NCI-H460 (cell line): ENCODE measurements at places on chromosomes 5 and 9.
A peak's percentile ranks its signal among the peaks of the same experiment; 100 is the strongest.

- peak; percentile 50 for DNase-seq
Measured at GRCh38 chr5:119655061-119655460, 25.7 kb downstream of the FAM170A start.

- peak; percentile 26 for DNase-seq
Measured at GRCh38 chr5:132426525-132427138, 57.1 kb downstream of the SLC22A5 start.

DNA sequence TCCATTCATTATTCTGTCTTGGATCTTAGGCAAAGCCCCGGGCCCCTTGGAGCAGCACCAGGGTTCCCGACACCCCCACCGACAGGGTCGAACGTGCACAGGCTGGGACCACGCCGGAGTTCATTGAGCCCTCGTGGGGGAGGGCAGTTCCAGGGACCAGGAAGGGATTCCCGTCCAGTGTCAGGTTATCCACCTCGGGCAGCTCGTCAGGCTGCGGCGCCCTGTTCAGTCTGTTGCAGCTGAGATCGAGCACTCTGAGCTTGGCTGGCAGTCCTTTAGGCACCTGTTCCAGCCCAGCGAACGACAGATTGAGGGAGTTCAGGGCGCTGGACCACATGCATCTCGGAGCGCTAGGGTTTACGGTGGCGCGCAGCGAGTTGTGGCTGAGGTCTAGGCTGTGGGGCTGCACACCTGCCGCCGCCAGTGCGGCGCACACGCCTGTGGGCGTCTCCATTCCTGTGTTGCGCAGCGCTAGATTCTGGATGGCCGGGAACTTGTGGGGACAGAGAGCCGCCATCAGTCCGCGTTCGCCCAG lies 1.1 kb downstream of the CD14 start:
- no peak for DNase-seq

GRCh38 chr5:141944076-141944475 lies 13.9 kb downstream of the PCDH12 start:
- no peak for DNase-seq

DNA sequence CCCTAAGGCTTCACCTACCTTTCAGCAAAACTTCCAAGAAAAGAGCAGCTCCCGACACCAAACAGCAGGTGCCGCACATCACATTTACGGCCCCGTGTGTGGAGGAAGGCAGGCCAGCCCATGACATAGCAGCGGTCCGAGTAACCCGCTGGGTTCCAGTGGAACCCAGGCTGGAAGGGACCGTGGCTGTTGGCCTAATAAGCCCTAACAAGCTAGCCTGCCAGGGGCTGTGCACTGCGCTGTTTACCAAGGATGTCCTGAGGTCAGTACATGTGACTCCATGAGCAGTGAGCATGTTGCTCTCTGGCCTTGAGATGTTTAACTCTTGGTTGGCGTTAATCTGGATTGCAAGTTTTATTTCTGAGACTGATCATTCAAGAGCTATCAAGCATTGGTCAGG lies 131.5 kb downstream of the FSTL4 start:
- DNase-seq = no peak

- DNase-seq = no peak
Measured at GRCh38 chr9:95422650-95423049, 94.1 kb downstream of the PTCH1 start.

GRCh38 chr5:171650597-171650996 lies 135.0 kb upstream of the SMIM23 start:
- DNase-seq = no peak

DNA sequence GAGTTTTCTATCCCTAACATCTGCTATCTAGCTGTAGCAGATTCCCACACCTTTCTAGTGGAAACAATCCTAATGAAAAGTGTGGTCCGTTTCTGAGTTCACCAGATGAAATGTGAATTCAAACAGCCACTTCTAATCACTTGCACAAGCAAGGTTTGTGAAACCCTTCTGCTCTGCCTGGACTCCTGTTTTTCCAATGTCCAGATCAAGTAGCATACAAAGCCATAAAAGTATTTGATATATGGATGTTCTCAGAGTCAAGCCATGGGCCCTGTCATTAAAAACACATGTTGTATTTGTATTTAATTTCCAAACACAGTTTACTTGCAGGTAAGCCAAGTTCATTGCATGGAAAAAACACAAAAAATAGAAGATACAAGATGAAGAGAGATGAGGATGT lies 570.4 kb downstream of the NR2F1-AS1 start:
- no peak for DNase-seq

DNA sequence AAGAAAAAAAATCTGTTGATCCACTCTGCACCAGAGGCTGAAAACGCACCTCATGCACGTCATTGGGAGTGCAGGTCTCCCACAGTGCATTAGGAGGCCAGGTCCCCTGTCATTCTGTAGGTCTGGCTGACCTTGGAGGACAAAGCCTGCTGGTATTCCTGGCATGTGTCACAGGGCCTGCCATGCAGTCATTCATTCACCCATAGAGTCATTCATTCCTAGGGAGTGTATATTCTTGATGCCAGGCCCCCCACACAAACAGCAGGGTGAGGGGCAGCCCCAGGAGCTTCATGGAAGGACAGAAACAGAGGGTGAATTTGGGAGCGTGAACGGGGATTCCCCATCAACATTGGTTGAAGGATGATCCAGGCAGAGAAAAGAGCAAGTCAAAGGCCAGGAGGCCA lies 2.2 kb downstream of the GBGT1 start:
- no peak for DNase-seq

DNA sequence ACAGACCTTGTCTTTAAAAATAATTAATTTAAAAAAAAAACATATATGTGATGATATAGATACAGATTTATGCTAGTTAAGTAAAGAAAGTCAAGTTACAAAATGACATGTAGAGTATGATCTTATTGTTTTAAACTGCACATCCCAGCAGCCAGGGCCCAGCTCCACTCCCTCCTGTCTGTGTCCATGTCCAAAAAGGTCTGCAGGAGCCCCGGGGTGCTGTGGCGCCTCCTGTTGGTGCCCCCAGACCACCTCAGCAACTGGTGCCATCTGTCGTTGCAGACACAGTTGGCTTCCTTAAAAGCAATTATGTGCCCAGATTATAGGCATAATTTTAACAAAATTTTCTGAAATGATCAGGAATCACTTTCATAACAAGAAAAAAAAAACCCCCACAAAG lies 33.3 kb downstream of the IPPK start:
- no peak for DNase-seq

DNA sequence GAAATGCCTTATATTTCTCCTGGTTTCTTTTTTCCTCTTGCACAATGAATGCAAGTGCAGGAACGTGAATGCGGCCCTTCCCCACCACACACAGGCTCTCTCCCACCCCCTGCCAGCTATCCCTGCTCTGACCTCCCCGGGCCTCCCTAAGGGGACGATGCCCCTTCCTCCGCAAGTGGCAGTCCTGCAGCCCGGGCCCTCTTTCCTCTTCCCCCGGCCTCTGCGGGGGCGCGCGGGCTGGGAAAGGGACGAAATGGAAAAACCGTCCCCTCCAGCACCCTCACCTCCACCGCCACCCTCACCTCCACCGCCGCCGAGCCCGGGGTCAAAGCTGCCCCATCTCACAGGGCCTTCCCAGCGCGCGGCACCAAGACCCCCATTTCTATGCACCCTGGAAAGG lies 44.7 kb downstream of the GAS1 start:
- no peak for DNase-seq
